ENCODE measurements at places on chromosomes 2 and 18. TPM values are rescaled to one million over a fixed set of nuclear protein-coding genes. Genes with fewer than 3 reads are reported as not detected.
A peak's percentile ranks its signal among the peaks of the same experiment; 100 is the strongest.

GRCh38 chr2:109123586-109124201, 5.3 kb upstream of the SH3RF3 start:
- peak; percentile 13 for DNase-seq

DNA sequence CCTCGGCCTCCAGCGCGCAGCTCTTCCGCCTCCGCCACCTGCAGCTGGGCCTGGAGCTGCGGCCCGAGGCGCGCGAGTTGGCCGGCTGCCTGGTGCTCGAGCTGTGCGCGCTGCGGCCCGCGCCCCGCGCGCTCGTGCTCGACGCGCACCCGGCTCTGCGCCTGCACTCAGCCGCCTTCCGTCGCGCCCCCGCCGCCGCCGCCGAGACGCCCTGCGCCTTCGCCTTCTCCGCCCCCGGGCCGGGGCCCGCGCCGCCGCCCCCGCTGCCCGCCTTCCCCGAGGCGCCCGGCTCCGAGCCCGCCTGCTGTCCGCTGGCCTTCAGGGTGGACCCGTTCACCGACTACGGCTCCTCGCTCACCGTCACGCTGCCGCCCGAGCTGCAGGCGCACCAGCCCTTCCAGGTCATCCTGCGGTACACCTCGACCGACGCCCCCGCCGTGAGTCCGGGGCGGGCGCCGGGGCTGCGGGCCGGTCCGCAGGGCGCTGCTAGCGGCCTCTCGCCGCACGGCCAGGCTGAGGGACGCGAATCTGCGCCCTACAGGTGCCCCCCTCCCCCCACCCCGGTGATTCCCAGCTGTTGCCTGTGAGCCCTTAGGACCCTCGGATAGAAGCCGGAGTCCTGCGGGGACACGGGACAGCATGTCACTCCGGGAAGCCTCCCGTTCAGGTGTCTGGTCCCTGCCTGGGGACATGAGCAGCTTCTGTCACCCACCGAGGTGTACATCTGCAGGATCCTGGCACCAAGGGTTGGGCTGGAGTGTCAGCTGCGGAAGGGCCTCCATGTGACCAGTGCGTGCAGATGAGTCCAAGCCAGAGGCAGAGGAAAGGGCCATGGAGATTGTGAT, 616 bp downstream of the RNPEPL1 start:
- peak; percentile 78 for DNase-seq

The CDH7 gene
- total RNA-seq, result 0.19 TPM

DNA sequence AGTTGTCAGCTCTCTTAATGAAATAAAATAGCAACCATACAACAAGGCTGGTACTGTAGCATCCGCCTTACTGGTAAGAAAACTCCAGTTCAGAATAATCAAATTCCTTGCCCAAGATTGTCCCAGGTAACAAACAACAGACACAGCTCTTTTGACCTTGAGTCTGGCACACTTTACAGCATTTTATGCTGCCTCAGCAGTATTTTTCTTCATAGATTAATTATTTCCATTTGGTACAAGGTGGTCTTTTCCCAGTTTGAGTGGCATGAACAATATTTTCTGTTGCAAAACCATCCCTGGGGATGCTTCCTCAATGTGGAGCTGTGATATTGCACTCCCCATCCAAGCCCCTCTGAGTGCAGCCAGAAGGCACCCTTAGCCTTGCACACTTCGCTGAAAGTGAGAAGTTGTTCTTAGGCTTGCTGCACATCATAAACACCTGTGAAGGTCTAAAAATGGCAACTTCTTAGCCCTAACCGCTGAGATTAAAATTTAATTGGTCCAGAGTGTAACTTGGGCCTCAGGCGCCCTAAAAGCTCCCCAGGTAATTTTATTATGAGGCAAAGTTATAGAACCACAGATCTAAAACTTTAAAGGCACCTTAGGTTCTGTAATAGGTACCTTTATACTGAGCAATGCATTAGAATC, 523.3 kb downstream of the CMPK2 start:
- DNase-seq, result no peak

DNA sequence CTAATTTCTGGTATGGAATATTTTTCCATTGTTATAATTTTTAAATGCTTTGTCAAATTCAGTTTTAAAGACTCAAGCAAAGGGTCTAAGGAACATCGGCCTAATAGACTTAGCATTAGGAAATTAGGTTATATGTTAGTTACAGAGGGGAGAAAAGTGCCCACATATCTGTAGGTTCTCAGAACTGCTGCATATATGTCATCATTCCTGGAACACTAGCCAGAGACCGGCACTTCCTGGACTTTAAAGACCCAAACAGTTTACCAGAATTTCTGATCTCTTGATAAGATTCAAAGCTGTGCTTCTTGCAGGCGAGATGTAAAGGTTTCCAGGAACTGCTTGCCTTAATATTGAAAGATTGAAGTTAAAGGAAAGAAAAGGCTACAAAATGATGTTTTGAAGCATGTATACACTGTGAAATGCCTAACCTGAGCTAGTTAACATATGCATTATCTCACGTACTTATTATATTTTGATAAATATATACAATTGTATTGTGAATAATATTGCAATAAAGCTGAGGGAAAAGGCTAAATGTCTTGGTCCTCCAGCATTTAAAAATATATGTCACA, 993.6 kb downstream of the LRP1B start:
- DNase-seq, result no peak

GRCh38 chr2:211035548-211036185, 479.3 kb downstream of the CPS1 start:
- no peak for DNase-seq

The CAD gene
- total RNA-seq, result 29.7 TPM

The PLEKHH2 gene
- total RNA-seq, result 25.4 TPM

- peak; percentile 67 for DNase-seq
Observed at GRCh38 chr18:57581301-57581934, 5.1 kb downstream of the FECH start.
